ENCODE measurements at places on chromosomes 12 and 14.

DNA sequence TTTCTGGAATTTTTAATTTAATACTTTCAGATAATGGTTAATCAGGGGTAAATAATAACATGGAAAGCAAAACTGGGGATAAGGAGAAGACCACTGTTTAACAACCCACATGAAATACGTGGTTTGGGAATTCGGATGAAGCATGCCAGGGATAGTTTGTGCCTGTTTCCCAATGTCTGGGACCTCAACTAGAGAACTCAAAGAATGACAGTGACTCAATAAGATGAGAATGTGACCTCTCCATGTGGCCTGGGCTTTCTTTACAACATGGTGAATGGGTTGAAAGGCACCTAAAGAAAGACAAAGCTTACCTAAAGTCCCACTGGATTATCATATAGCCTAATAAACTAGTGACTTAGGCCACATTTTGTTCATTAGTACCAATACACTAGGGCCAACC is 460.3 kb upstream of the LRFN5 start:
- DNase-seq = no peak

DNA sequence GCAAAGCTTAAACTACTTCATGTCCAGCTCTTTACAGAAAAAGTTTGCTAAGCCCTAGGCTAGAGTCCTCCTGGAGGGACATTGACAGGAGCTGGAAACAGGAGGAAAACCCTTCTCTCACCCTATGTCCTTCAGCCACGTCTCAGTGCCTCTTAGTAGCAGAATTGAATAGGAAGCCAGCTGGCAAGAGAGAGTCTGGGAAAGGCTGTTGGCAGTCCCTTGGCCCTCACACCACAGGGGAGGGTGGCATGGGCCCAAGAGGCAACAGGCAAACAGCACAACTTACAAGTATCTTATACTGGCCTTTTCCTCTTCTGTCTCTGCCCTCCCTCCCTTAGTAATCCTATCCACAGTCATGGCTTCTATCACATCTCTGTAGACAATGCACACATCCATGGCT is 27.7 kb upstream of the DHRS2 start:
- no peak for DNase-seq

DNA sequence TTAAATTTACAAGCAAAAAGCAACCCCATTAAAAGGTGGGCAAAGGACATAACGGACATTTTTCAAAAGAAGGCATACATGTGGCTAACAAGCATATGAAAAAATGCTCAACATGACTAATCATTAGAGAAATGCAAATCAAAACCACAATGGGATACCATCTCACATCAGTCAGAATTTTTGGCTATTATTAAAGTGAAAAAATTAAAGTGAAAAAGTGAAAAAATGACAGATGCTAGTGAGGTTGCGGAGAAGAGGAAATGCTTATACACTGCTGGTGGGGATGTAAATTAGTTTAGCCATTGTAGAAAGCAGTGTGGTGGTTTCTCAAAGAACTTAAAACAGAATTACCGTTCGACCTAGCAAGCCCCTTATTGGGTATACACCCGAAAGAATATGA is 7.9 kb downstream of the OTOGL start:
- DNase-seq = no peak

DNA sequence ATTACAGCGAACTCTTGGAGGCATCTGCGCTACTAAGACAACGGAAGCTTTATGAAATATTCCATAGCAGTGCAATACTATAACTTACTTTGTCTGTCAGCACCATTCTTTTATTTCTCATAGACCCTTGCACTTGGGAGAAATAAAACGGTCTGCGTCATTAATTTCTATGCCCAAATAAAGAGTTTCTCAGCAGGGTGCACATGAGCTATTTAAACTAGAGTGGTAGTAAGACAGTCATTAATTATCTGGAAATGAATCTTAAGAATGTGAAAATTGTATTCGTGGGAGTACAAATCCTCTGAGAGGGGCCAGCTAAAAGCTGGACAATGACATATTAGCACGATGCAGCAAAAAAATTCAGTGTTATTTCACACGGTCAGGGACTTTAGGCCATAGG is 903.4 kb upstream of the FOXG1 start:
- no peak for DNase-seq

GRCh38 chr12:97456571-97457188 is 5.9 kb upstream of the RMST start:
- no peak for DNase-seq

Measured in activated T-helper 1 cell treated with anti-CD3 and anti-CD28 coated beads, Interleukin-2, amount 50 U/mL, for 16 hours (primary cell).